ENCODE measurements at places on chromosomes 2 and 18. TPM values are rescaled to one million over a fixed set of nuclear protein-coding genes. Genes with fewer than 3 reads are reported as not detected.

The TM4SF20 gene
- total RNA-seq: not detected

The PDE1A gene
- total RNA-seq: 1.9 TPM

The MC2R gene
- total RNA-seq: not detected

The MYO3B gene
- 9.1 TPM for total RNA-seq

The GCG gene
- 0.36 TPM for total RNA-seq

The GNAL gene
- total RNA-seq: 12.6 TPM

The MEIS1 gene
- 305 TPM for total RNA-seq

The CCDC138 gene
- 22.6 TPM for total RNA-seq

The RDH14 gene
- total RNA-seq: 22.3 TPM
